Astrocyte (in vitro differentiated cells and primary cell): ENCODE measurements at places on chromosomes 5 and 9. TPM values are rescaled to one million over a fixed set of nuclear protein-coding genes. Genes with fewer than 3 reads are reported as not detected.

The AUH gene
- total RNA-seq = 8.9 and 9.8 TPM in 2 replicates

The DMRT3 gene
- total RNA-seq = not detected in 2 replicates

The PWWP2A gene
- total RNA-seq = 18.4 and 19.6 TPM in 2 replicates

The FBXW2 gene
- 65.0 and 65.7 TPM in 2 replicates for total RNA-seq

The CACFD1 gene
- 13.1 and 14.2 TPM in 2 replicates for total RNA-seq

The N4BP3 gene
- total RNA-seq = 0.75 and 1.3 TPM in 2 replicates

The DIPK1B gene
- total RNA-seq = 22.4 and 23.2 TPM in 2 replicates

The OLFML2A gene
- 148 and 179 TPM in 2 replicates for total RNA-seq
